ENCODE measurements at places on chromosomes 7 and 10. TPM values are rescaled to one million over a fixed set of nuclear protein-coding genes. Genes with fewer than 3 reads are reported as not detected.

DNA sequence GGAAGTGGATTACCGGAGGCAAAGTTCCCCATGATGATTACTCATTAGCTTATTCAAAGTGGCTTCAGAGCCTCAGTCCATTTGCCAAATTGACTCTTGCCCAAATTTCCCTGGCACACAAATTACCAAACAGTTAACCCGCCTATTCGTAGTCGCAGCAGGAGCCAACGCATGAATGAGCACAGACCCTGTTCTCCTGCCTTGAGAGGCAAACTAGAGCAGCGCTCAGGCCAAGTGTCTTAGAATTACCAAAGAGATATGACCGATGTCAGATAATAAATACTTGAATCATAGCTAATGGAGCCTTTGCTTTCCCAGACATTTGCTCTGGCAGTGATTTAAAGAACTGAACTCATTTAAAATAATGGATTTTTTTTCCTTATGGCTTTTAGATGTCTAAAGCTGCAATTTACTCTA is 64.9 kb downstream of the CTTNBP2 start:
- no peak for DNase-seq

DNA sequence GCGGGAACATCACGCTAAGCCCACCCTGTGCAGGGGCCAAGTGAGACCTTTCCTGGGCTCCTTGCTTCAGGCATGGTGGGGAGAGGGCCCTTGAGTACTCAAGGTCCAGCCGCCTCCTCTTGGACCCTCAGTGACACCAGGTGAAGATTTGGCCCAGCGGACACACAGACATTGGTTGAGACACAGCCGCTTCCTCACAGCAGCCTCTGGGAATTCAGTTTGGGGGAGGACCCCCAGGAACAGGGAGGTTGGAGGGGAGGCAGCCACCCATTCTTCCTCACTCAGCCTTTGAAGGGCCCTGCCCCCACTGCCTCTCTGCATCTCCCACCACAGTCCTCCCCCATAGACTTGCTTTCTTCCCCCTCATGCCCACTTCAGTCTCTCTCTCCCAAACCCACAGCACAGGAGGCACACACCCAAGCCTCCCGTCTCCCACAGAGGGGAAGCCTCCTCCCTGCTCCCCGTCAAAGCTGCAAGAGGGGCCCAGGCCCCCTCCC is 31.9 kb downstream of the ANXA8 start:
- no peak for DNase-seq

GRCh38 chr10:122780391-122780790 is 65.3 kb downstream of the CUZD1 start:
- no peak for DNase-seq

GRCh38 chr10:133353202-133353959 is 4.4 kb downstream of the FUOM start:
- no peak for DNase-seq

DNA sequence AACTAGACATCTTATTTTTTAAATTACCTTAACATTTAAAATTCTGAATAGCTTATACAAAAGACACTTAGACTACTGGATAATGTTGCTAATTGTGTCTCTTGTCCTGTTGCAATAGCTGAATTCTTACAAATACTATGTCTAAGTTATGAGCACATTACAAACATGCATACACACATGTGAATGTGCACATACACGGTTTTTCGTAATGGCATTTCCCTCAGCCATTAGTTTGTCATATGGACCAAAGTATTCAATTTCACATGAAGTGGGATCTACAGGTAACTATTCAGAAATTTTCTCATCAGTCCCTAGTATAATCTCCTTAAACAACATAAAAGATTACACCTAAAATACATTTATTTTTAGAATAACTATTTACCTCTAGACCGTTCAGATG is 178.6 kb upstream of the BET1 start:
- DNase-seq = no peak

TRIL gene
- not detected for total RNA-seq

KCNMA1 gene
- not detected for total RNA-seq

FOXK1 gene
- 56.9 TPM for total RNA-seq

GRCh38 chr7:17988141-17988540 is 39.5 kb downstream of the PRPS1L1 start:
- DNase-seq = no peak

PAX4 gene
- total RNA-seq = not detected

GRCh38 chr10:92799568-92799967 is 48.8 kb upstream of the EXOC6 start:
- no peak for DNase-seq

DNA sequence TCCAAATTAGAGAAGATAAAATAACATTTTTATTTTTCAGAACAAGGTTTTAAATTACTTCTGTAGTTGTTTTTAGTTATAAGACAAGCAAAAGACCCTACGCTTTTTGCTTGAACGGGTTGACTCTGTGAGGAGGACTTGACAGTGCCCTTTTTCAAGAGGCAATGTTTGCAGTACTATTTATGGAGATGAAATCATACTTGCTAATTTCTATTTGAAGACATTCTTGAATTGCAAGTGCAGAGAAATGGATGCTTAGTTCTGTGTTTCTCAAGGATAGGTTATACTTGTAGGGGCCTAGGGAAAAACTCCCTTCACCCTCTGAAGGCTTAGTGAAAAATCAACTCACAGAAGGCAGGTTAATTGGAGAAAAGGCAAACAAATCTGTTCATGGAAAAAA is 1229.5 kb downstream of the REEP3 start:
- no peak for DNase-seq

- no peak for DNase-seq
Measured at GRCh38 chr7:148567524-148567923, 23.0 kb upstream of the C7orf33 start.

All from naive thymus-derived CD4-positive, alpha-beta T cell (primary cell).